ENCODE measurements at places on chromosomes 12 and 14. TPM values are rescaled to one million over a fixed set of nuclear protein-coding genes. Genes with fewer than 3 reads are reported as not detected.

MOAP1 gene
- 13.3 TPM for total RNA-seq

KRT77 gene
- not detected for total RNA-seq

NGB gene
- total RNA-seq: not detected

RALGAPA1 gene
- 5.9 TPM for total RNA-seq

SYNE2 gene
- total RNA-seq: 2.6 TPM

Measured in MG63 (cell line).